ENCODE measurements at places on chromosomes 12 and 14.

GRCh38 chr12:65853489-65854157 lies 29.3 kb downstream of the HMGA2 start:
- DNase-seq, result peak; percentile 37

- no peak for DNase-seq
Measured at GRCh38 chr12:20000229-20000849, 368.0 kb upstream of the PDE3A start.

- DNase-seq, result no peak
Measured at GRCh38 chr12:108048686-108049085, 80.4 kb upstream of the WSCD2 start.

GRCh38 chr14:96616161-96616721 lies 114.1 kb downstream of the PAPOLA start:
- no peak for DNase-seq

DNA sequence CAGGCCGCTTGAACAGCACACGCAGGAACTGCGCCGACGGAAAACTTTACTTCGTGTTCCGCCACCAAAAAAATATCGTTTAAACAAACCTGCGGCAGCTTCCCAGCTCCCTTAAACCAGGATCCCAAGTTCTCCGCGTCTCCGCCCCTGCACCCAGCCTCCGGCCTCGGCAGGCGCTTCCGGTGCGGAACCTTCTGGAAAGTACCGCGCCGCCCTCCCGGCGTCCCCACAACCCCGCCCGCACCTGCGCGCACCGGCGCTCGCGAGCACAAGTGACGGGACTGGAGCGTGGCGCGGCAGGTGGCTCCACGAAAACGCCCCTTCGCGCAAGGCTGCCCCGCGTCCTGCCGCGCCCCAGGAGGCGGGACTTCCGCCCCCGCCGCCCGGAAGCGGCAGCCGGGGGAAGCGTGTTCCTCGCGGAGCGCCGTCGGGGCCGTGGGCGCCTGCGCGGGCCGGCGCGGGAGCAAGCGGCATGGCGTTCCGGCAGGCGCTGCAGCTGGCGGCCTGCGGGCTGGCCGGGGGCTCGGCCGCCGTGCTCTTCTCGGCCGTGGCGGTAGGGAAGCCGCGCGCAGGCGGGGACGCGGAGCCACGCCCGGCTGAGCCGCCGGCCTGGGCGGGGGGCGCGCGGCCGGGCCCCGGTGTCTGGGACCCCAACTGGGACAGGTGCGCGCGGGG lies at the start of gene PGAM5:
Gene PGAM5 (plus strand): TSS at position 438 of the 675 bp plus-strand sequence. CDS start 35 bp downstream, at position 473.
- DNase-seq, result peak; percentile 85

- DNase-seq, result no peak
Measured at GRCh38 chr14:61225344-61225743, 55.8 kb downstream of the TMEM30B start.

DNA sequence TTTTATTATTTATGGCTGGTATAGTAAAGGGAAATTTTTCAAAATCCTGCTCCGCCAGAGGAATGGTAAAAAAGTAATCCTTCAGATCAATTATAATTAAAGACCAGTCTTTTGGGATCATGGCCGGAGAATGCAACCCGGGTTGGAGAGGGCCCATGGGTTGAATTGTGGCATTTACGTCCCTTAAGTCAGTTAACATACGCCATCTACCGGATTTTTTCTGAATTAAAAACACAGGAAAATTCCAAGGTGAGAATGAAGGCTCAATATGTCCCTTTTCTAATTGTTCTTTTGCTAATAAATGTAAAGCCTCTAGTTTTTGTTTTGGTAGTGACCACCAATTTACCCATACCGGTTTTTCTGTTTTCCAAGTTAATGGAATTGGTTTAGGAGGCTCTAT lies 602.8 kb downstream of the ALG10 start:
- DNase-seq, result peak; percentile 60
